ENCODE measurements at places on chromosomes 12 and 14.

DNA sequence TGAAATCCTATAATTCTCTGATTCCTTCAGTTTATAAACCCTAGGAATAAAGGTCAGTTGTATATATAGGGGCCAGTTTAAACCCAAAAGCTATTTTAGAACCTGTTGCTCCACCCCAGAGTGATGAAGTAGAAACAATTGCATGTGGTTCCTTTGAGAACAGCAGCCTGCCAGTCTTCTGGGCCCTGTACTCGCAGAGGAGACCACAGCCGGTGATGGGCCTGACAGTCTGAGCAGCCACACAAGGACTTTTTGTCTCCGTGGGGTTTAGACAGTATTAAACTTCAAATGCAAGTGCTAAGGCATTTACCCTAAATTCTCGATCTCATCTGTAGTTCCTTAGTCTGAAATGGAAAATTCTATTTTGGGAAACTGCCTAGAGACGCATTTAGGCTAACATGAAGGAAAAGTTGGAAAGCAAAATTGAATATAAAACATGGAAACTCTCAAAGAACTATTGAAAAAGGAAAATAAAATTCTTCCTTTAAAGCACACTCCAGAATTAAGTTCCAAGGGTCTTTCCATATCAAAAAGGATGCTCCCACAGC is 80.6 kb downstream of the PRICKLE1 start:
- DNase-seq: no peak

- DNase-seq: no peak
Observed at GRCh38 chr12:8844665-8845064, 22.2 kb downstream of the A2ML1 start.

- no peak for DNase-seq
Observed at GRCh38 chr14:94914191-94914590, 144.3 kb upstream of the GSC start.

- DNase-seq: no peak
Observed at GRCh38 chr14:69652942-69653684, 41.7 kb downstream of the SUSD6 start.

DNA sequence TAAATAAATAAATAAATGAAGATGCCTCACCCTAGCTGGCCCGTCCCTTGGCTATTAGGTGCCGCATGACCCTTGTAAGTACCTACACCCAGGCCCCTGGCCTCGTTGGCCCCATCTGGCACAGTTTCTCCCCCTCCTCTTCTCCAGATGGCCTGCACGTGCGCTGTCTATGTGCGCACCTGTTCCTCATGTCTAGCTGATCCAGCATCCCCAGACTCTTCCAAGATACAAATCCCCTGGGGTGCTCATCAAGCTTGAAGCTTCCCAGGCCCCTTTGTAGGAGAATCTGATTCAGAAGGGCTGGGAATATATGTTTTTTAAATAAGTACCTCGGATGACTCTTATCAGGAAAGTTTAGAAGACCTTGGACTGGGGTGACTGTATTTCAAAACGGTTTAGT is 133.3 kb downstream of the CHST11 start:
- DNase-seq: no peak

GRCh38 chr12:62736596-62736995 is 198.4 kb downstream of the PPM1H start:
- no peak for DNase-seq
